Large intestine (tissue), 12 donors: ENCODE measurements at places on chromosomes 6 and 20. TPM values are rescaled to one million over a fixed set of nuclear protein-coding genes. Genes with fewer than 3 reads are reported as not detected.
A peak's percentile ranks its signal among the peaks of the same experiment; 100 is the strongest.

- DNase-seq: no peak
These were observed 19.2 kb downstream of the CAPN11 start for GRCh38 chr6:44177691-44178423.

- peak; percentile 2 for DNase-seq
These were observed 50.2 kb downstream of the HDAC2 start for GRCh38 chr6:113920663-113921267.

GRCh38 chr6:154466971-154467679 is 43.4 kb downstream of the CNKSR3 start:
- no peak for DNase-seq

DNA sequence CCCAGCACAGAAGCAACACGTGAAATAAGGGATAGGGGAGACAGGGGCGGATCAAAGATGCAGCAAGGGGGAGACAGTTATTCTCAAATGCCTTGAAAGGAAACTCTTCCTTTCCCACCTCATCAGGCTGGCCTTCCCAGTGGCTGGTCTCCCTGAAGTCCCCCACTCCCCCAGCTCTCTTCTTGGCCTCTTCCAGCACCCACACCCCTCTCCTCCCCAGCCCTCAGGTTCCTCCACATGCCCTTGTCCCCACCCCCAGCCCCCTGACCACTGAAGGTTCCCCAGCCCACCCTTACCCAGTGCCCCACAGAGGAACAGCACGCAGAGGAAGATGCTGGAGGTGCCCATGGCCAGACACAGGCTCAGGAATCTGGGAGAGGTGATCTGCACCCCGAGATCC is 1.7 kb upstream of the LY6G6D start:
- DNase-seq: no peak

DNA sequence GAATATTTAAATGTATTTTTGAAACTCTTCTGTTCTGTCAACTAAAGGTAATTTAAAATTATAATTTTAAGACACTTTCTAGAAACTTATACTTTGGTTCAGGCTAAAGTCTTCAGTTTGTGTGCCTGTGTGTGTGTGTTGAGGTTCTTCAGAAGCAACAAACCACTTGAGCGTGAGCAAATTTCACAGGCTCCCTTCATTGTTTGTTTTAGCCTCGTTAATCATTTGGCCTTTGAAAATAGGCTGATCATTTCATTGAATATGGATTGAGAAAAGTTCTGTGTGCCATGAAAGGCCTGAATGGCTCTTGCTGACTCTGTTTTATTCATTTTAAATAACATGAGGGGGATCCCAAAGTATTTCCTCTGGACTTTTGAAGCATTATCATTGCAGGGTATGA is 420.1 kb downstream of the CDKAL1 start:
- no peak for DNase-seq

DNA sequence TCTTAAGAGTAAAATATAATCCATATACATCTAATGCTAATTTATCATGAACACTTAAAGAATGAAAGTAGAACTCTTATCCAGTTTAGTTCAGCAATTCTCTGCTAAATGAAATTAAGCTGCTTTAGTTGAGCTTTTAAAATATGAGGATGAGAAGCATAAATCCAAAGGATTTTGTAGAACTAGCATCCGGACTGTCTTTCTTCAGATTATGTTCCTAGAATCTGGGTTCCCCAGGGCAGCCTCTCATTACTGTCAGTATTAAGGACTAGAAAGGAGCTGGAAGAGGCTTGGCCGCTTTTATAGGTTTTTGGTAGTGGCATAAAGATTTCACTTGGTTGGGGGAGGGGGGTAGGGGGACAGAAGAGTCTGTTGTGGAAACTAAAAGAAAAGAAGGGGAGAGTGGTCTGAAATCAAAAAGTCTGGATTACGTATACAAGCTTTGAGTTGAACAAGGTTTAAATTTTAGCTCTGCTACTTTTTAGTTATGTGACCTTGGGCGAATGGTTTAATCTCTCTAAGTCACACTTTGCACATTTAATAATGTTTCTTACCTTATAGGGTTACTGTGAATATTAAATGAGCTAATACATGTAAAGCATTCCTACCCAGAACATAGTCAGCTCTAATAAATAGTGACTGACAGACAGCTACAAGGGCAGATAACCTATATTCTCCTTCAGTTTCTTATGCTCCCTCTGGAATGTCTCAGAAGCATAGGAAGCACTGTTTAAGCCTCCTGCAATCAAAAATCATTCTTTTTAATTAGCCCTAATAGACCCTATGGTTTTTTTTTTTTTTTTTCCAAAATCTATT is 3.7 kb downstream of the SGK1 start:
- no peak for DNase-seq

GRCh38 chr20:49447364-49447763 is 35.1 kb downstream of the KCNB1 start:
- no peak for DNase-seq

GRCh38 chr20:58875111-58875510 is 22.6 kb downstream of the GNAS start:
- DNase-seq: no peak

DNA sequence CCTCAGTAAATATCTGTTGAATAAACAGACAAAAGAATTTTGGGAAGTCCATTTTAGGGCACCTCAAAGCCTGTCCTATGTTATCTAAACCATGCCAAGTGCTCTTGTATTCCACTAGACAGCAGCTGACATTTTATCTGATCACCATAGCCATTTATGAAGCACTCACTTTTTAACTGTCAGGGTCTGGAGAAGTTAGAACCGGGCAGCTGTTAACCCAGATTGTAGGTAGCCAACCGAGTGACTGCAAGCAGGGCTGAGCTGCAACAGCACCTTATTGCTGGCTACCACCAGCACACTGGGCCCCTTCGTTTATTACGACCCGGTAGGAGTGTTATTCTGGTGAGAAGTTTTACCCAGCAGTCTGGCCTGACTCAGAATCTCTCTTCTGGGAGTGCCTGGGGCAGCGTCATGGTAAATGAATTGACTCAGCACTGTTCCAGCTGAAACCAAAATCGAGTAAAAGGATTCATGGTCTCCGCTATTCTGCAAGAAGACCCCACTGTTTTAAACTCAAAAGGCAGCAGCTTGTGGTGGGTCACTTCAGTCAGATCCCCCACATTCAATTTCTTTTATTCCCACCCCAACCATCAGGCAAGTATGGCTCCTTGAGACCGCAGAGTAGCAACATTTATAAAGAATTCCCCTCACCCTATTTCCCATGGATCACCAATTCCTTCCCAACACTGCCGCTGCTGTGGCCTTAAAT is 1.7 kb downstream of the UBE2V1 start:
- no peak for DNase-seq

DNA sequence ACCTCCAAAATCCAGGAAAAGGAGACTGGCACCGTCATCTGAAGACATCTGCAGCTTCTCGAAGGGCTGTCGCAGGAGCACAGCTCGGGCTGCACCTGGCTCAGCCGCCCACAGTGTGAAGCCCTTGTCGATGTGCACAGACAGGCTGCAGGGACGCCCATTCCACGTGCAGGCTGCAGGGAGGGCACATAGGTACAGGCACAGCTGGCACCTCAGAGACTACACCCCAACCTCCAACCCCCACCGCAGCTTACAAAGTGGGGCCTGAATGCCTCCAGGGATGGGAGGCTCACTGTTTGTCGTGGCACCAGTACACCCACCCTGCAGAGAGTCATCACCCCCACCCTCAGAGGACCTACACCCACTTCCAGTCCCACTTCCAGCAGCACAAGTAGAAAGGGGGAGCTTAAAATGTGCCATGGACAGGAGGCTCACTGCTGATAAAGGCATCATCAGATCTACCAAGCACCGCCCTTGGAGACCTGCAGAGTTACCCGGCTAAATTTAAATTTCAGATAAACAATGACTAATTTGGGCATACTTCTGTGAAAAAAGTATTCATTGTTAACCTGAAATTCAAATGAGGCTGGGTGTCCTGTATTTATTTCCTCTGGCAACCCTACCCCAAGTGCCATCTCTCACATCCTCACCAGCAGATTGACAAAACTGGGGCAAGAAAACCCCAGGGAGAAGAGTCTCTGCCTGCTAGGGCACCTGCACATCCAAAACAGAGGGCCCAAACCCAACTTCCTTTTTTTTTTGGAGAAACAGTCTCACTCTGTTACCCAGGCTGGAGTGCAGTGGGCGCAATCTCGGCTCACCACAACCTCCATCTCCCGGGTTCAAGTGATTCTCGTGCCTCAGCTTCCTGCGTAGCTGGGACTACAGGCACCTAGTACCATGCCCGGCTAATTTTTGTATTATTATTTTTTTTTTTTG is 7.7 kb upstream of the CDK5RAP1 start:
- DNase-seq: no peak

GRCh38 chr6:10964684-10965083 is 77.8 kb downstream of the SYCP2L start:
- no peak for DNase-seq

DNA sequence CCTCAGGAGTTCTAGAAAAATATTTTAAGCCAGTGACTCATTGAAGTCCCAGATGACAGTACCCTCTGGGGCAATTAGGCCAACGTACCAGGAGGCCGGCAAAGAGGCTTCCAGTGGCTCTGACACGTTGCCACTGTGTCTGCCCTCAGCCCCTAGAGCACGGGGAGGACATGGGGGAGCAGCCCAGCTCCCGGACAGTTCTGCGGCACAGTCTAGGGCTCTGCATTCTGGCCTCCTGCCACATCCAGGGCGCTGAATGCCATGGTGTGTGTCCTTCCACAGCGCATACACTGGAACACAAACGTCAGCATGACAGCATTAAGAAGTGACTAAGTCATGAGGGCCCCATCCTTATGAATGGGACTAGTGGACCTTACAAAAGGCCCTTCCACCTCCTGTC is 156.2 kb downstream of the RNASET2 start:
- no peak for DNase-seq

DNA sequence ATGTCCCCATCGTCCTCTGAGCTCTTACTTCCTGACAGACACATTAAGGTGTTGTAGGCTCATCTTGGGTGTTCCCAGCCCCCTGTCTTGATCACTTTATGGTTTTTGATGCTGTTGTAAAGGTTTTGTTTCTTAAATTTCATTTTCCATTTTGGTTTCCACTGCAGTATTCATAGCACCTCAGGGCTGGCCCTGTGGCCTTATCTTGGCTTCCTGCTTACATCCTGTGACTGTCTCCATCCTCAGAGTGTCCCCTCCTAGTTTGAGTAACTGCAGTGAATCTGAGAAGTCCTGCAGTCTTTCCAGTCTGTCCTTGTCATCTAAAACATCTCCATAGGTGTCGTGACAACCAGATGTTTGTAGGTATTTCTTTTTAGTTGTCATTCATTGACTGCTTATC is 50.9 kb downstream of the JARID2 start:
- DNase-seq: no peak

- DNase-seq: peak; percentile 20
These were observed 27.6 kb upstream of the HACE1 start for GRCh38 chr6:104887350-104887749.

- no peak for DNase-seq
These were observed 777.8 kb downstream of the TBC1D32 start for GRCh38 chr6:120556491-120556890.

DNA sequence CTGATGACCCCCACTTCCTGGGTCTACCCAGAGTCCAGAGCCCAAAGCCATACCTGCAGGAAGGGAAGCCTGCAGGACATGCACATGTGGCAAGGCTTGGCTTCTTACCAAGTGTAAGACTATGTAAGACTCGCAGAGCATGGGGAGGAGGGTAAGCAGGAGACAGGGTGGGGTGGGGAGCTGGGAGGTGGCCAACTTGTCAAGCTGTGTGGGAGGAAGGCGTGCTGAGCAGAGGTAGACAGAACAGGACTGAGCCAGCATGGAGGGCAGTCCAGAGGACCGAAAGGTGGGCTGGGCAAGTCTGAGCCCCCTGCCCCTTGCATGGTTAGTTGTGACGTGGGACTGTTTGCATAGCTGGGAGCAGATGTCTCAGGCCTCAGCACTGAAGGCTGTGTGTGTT is 53.4 kb upstream of the RNF24 start:
- no peak for DNase-seq

DNA sequence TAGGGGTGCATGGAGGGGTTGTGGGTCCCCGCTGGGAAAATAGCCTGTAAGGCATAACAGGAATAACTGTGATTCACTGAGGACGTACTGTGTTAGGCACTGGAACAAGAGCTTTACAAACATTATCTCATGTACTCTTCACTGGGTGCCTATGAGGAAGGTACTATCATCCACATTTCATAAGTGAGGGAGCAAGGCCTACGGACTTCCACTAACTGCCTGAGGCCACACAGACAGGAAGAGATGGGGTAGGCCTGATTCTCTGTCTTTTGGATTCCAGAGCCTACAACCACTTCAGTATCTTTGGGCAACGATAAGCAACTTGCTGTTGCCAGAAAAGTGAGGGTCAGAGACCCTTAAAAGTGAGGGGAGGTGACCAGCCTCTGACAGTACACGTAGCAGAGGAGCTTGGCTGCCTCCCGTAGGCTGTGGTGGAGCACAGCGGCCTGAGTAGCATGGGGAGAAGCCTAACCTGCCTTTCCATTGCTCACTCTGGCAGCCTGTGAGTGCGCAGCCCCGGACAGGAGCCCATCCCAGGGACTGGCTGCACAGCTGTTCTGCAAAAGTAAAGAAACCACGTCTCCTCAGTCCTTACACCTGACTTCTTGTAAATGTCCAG is 30.4 kb downstream of the PSMB1 start:
- no peak for DNase-seq

GRCh38 chr20:45115829-45116228 is 855 bp upstream of the WFDC5 start:
- DNase-seq: no peak

DNA sequence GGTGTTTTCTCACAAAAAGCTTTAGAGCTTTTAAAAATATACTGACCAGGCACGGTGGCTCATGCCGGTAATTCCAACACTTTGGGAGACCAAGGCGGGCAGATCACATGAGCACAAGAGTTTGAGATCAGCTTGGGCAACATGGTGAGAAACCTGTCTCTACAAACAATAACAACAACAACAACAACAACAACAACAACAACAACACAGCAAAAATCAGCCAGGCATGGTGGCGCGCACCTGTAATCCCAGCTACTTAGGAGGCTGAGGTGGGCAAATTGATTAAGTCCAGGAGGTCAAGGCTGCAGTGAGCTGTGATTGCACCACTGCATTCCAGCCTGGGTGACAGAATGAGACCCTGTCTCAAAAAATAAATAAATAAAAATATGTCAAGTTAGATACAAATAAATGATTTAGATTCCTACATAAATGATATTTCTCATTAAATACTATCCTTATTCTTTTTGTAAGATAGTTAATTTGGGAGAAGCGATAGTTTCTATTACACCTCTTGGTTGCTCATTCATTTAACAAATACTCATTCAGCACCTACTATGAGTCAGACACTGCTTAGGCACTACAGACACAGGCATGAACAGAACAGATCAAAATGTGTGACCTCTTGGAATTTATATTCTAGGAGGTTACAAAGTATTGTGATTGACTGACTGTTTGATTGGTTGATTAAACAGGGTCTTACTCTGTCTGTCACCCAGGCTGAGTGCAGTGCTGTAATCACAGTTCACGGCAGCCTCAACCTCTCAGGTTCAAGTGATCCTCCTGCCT is 83.5 kb upstream of the BEND3 start:
- no peak for DNase-seq

GRCh38 chr20:43976547-43976946 is 61.9 kb downstream of the TOX2 start:
- DNase-seq: no peak

GRCh38 chr20:23161968-23162696 is 76.0 kb upstream of the CD93 start:
- DNase-seq: peak; percentile 89

GRCh38 chr6:100099189-100100074 is 105.4 kb upstream of the MCHR2 start:
- DNase-seq: no peak

GRCh38 chr6:36897609-36898008 is 11.9 kb downstream of the C6orf89 start:
- DNase-seq: no peak

RCAN2 gene
- 4.7 TPM for polyA plus RNA-seq

OR2H2 gene
- polyA plus RNA-seq: 0.03 TPM

SRSF12 gene
- polyA plus RNA-seq: 2.6 TPM

FLRT3 gene
- polyA plus RNA-seq: 96.3 TPM

NMBR gene
- 0.09 TPM for polyA plus RNA-seq

MRPS10 gene
- 25.2 TPM for polyA plus RNA-seq

ZNF341 gene
- polyA plus RNA-seq: 3.3 TPM
